ENCODE measurements at places on chromosomes 4 and X. TPM values are rescaled to one million over a fixed set of nuclear protein-coding genes. Genes with fewer than 3 reads are reported as not detected.

The UCHL1 gene
- 500 TPM for total RNA-seq

The GAGE13 gene
- total RNA-seq = not detected

The EMCN gene
- 0.29 TPM for total RNA-seq

The RBM47 gene
- total RNA-seq = 1.0 TPM

The CACNA1F gene
- total RNA-seq = under 0.01 TPM

The TRIM60 gene
- not detected for total RNA-seq

The ASMT gene
- not detected for total RNA-seq

The FMR1NB gene
- total RNA-seq = not detected

The MND1 gene
- 2.2 TPM for total RNA-seq

The STS gene
- total RNA-seq = 7.6 TPM

The CXCL3 gene
- total RNA-seq = 10.6 TPM

The NDST4 gene
- not detected for total RNA-seq

Data from smooth muscle cell of trachea (primary cell).